ENCODE measurements at places on chromosomes 3 and 15. TPM values are rescaled to one million over a fixed set of nuclear protein-coding genes. Genes with fewer than 3 reads are reported as not detected.

The FES gene
- total RNA-seq: 8.3 TPM

- no peaks in the 10 kb centered on the region for H3K36me3 ChIP-seq
- H3K27ac ChIP-seq: no peak overlapping the region
- no peak overlapping the region for H3K4me3 ChIP-seq
- H3K4me1 ChIP-seq: peaks cover 13% of the 10 kb centered on the region
- DNase-seq: no peak
Measured at GRCh38 chr15:97992823-97993222, 32.3 kb downstream of the ARRDC4 start.

The SIDT1 gene
- 2.4 TPM for total RNA-seq

DNA sequence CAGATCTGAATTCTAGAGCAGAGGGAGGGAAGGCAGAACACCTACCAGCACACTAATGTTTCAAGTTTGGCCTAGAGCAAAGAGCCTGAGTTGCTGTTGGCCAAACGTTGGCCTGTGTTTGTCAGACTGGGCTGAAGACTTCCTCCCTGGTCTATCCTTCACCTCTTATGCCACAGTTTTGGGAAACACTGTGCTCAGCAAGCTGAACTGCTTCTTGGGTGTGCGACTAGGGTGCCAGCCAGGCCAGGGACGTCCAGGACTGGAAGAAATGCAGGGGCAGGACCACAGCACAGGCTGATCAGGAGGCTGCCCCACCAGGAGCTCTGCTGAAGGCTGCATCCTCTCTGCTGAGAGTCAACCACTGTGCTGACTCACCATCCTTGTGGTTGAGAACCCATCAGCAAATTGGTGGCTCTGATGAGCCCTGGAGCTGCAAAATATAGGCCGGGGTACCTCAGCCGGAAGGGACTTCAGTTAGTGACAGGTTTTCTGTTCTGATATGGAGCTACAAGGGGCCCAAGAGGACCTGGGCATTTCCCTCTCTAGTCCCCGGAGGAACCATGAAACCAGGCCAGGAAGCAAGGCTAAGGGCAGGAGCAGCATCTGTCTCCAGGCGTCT, 131.6 kb upstream of the RASGRP1 start:
- H3K27ac ChIP-seq: no peak overlapping the region
- no peak overlapping the region for H3K4me3 ChIP-seq
- no peaks in the 10 kb centered on the region for H3K36me3 ChIP-seq
- peaks cover 3% of the 10 kb centered on the region for H3K4me1 ChIP-seq
- H3K27me3 ChIP-seq: no peaks in the 10 kb centered on the region

DNA sequence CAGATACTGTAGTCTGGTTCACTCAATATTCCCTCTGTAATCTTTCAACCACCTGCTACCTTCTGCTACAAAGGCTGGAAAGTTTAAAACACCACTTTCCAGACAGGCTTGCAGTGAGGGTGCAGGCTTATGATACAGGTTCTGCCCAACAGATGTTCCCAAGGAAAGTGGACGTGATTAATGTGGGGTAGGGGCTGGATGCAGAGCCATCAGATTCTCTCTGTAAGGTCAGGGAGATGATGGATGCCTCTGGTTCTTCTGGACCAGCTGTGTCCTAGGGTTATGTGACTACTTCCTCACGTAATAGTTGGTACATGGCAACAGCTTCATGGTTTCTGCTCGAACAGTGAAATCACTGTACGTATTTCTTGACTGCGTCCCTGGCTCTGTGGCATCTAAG, 11.1 kb downstream of the GPR176 start:
- H3K27me3 ChIP-seq: no peaks in the 10 kb centered on the region
- H3K4me1 ChIP-seq: no peaks in the 10 kb centered on the region
- H3K36me3 ChIP-seq: no peaks in the 10 kb centered on the region
- H3K4me3 ChIP-seq: no peak overlapping the region
- H3K27ac ChIP-seq: no peak overlapping the region
- no peak for DNase-seq

DNA sequence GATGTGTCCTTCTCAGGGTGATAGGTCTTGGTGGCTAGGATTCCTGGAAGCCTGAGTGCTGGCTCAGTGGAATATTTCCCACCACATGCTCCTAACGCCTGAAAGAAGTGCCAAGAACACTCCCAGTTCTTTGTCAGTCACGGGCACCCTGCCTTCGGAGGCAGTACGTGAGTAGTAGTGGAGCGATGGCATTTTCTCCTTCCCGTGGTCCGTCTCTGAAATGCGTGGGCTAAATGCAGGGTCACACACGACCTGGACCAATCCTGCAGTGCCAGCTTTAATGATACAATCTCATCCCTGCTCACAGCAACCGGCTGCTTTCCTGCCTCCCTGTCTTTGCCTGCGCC, 14.5 kb downstream of the H1-8 start:
- no peaks in the 10 kb centered on the region for H3K4me1 ChIP-seq
- H3K27ac ChIP-seq: no peak overlapping the region
- H3K4me3 ChIP-seq: no peak overlapping the region
- no peaks in the 10 kb centered on the region for H3K36me3 ChIP-seq

DNA sequence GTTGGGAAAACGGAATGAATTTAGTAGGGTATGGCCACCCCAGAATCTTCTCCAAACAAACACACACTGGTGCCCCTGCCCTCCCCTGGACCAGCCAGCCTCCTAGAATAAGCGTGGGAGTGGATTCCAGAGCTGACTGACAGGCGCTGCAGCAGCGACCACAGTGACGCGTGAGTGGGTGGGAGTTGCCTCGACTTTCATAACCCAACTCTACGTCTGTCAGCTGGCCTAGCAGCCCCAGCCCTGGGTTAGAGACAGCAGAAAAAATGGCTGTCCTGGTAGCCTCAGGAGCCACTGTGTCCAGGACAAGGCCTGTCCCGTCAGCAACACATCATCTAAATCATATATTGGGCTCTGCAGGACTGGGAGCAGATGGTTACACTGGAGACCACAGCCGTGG, 10.0 kb downstream of the PLA2G4B start:
- no peak overlapping the region for H3K27ac ChIP-seq
- H3K4me1 ChIP-seq: no peaks in the 10 kb centered on the region
- DNase-seq: no peak

The TAMM41 gene
- total RNA-seq: 6.4 TPM

DNA sequence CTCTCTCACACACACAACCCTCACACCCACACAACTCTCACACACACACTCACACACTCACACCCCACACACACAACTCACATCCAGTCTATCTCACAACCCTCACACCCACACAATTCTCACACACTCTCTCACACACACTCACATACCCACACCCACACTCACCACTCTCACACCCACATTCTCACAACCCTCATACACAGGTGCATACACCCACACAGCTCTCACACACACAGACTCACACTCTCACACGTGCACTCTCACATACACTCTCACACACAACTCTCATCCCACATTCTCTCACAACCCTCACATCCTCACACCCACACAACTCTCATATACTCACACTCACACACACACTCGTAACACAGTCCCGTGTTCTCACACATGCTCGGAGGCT, 134.4 kb downstream of the FBLN2 start:
- H3K27me3 ChIP-seq: no peaks in the 10 kb centered on the region
- no peak overlapping the region for H3K4me3 ChIP-seq
- H3K4me1 ChIP-seq: no peaks in the 10 kb centered on the region
- DNase-seq: no peak

- H3K4me3 ChIP-seq: no peak overlapping the region
- no peaks in the 10 kb centered on the region for H3K36me3 ChIP-seq
- no peak for DNase-seq
Measured at GRCh38 chr3:161489395-161489794, 7.2 kb upstream of the OTOL1 start.

GRCh38 chr3:190577225-190577624, 63.3 kb downstream of the IL1RAP start:
- H3K27me3 ChIP-seq: no peaks in the 10 kb centered on the region
- no peaks in the 10 kb centered on the region for H3K36me3 ChIP-seq
- no peak for DNase-seq
- no peak overlapping the region for H3K4me3 ChIP-seq
- H3K27ac ChIP-seq: no peak overlapping the region
- no peaks in the 10 kb centered on the region for H3K4me1 ChIP-seq

- peaks cover 7% of the 10 kb centered on the region for H3K4me1 ChIP-seq
- peak; percentile 41 for DNase-seq
- peak overlapping the region; percentile 95 for H3K27ac ChIP-seq
- no peaks in the 10 kb centered on the region for H3K27me3 ChIP-seq
Measured at GRCh38 chr3:48301800-48302166, 31.7 kb downstream of the SPINK8 start.

GRCh38 chr3:21229426-21230135, 521.4 kb downstream of the ZNF385D start:
- no peak for DNase-seq
- no peak overlapping the region for H3K4me3 ChIP-seq
- no peaks in the 10 kb centered on the region for H3K36me3 ChIP-seq
- no peaks in the 10 kb centered on the region for H3K4me1 ChIP-seq
- no peaks in the 10 kb centered on the region for H3K27me3 ChIP-seq

The CPN2 gene
- not detected for total RNA-seq

DNA sequence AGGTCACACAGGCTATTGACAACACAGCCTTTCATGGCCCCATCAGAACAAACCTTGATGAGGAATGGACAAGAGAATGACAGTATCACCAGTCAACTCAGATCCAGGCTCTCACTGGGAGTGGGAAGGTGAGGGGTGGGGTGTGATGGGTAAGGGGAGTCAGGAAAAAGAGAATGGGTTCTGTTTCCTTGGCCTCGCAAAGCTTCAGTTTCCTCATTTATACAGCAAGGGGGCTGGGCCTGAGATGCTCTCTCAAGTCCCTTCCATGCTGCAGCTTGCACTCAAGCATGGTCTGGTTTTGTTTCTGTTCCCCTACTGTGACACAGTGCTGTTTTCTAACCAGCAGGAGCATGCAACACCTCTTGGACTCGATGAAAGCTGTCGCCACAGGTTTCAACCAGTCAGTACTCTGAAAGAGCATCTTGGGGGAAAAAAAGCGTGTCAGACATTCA, 65.7 kb upstream of the IL12A start:
- no peak overlapping the region for H3K4me3 ChIP-seq
- no peak overlapping the region for H3K27ac ChIP-seq
- H3K4me1 ChIP-seq: no peaks in the 10 kb centered on the region
- no peak for DNase-seq

GRCh38 chr15:52445553-52445952, 83.1 kb downstream of the MYO5A start:
- H3K27me3 ChIP-seq: no peaks in the 10 kb centered on the region
- no peak overlapping the region for H3K4me3 ChIP-seq
- no peaks in the 10 kb centered on the region for H3K4me1 ChIP-seq
- H3K36me3 ChIP-seq: no peaks in the 10 kb centered on the region

GRCh38 chr3:115652738-115653137, 29.4 kb downstream of the GAP43 start:
- no peaks in the 10 kb centered on the region for H3K27me3 ChIP-seq
- H3K4me1 ChIP-seq: no peaks in the 10 kb centered on the region
- DNase-seq: no peak
- H3K4me3 ChIP-seq: no peak overlapping the region
- H3K27ac ChIP-seq: no peak overlapping the region
- no peaks in the 10 kb centered on the region for H3K36me3 ChIP-seq

DNA sequence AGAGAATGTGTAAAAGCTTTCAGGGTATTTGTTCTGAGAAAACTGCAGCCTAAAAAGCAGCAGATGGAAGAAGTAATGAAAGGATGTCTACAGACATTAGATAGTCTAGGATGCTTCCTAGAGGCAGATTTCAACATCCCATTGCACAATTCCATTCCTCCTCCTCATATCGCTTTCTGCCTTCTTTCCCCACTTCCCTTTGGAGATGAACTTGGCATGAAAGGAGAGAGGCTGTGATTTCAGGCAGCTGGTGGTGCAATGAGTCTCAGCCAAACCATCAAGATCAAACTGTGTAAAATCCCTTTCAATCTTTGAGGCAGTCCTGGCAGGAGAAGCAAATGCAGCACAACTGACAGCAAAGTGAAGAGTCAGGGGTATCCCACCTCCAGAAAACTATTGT, 438.7 kb upstream of the KCNMB2 start:
- H3K36me3 ChIP-seq: no peaks in the 10 kb centered on the region
- H3K27me3 ChIP-seq: no peaks in the 10 kb centered on the region
- H3K4me3 ChIP-seq: no peak overlapping the region
- H3K4me1 ChIP-seq: no peaks in the 10 kb centered on the region
- no peak for DNase-seq
- no peak overlapping the region for H3K27ac ChIP-seq

The DUOX1 gene
- 0.97 TPM for total RNA-seq

- H3K27ac ChIP-seq: no peak overlapping the region
- H3K4me3 ChIP-seq: no peak overlapping the region
- no peaks in the 10 kb centered on the region for H3K4me1 ChIP-seq
- no peak for DNase-seq
- H3K36me3 ChIP-seq: no peaks in the 10 kb centered on the region
Measured at GRCh38 chr3:174266476-174266875, 592.7 kb upstream of the NAALADL2 start.

DNA sequence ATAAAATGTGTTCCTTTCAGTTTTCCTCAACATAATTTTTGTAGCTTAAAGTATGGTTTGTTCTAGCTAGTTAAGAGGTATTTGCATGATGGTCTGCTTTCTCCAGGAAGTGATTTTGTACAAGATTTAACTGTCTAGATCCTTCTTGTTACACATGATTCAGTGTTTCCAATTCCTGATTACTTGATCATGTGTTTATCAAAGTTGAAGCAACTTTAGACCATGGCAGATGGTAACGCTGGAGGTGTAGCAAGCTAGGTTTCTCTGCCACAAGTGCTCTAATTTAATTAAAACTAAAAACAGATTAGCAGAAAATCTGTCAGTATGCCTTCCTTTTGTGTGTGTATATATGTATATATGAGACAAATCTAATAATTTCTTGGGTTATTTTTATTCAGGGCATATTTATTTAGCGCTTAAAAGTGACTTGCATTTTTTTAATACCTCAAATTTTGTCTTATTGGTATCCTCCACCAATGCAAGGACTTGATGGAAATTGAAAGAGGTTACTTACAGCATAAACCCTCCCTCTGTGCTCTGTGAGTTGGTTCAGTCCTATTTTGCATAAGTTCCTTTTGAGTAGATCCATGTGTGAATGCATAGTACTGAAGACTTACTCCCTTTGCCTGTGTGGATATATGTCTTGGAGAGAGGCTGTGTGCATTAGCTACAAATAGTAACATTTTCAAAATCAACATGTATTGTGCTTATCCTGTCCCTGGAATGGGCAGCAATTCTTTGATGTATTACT, 157.3 kb upstream of the CGNL1 start:
- H3K36me3 ChIP-seq: no peaks in the 10 kb centered on the region
- no peak overlapping the region for H3K27ac ChIP-seq
- H3K4me1 ChIP-seq: peaks cover 23% of the 10 kb centered on the region

GRCh38 chr3:195201295-195201694, 69.7 kb downstream of the XXYLT1 start:
- H3K27ac ChIP-seq: no peak overlapping the region
- no peaks in the 10 kb centered on the region for H3K4me1 ChIP-seq

GRCh38 chr3:39457361-39457760, 10.1 kb upstream of the MOBP start:
- no peaks in the 10 kb centered on the region for H3K27me3 ChIP-seq
- no peaks in the 10 kb centered on the region for H3K36me3 ChIP-seq
- no peak overlapping the region for H3K27ac ChIP-seq
- DNase-seq: no peak

GRCh38 chr3:180176059-180176458, 139.3 kb upstream of the PEX5L start:
- no peaks in the 10 kb centered on the region for H3K36me3 ChIP-seq
- no peak for DNase-seq
- no peak overlapping the region for H3K27ac ChIP-seq
- no peak overlapping the region for H3K4me3 ChIP-seq
- no peaks in the 10 kb centered on the region for H3K27me3 ChIP-seq

GRCh38 chr15:92023965-92024364, 170.5 kb downstream of the SLCO3A1 start:
- no peaks in the 10 kb centered on the region for H3K4me1 ChIP-seq
- no peak overlapping the region for H3K4me3 ChIP-seq
- no peak overlapping the region for H3K27ac ChIP-seq

The EID1 gene
- 41.8 TPM for total RNA-seq

GRCh38 chr3:6392123-6392522, 468.8 kb upstream of the GRM7 start:
- H3K4me3 ChIP-seq: no peak overlapping the region
- H3K27me3 ChIP-seq: no peaks in the 10 kb centered on the region
- H3K36me3 ChIP-seq: no peaks in the 10 kb centered on the region
- H3K27ac ChIP-seq: no peak overlapping the region

The KY gene
- total RNA-seq: 0.23 TPM

Measured in pancreas (tissue), 10 donors.